ENCODE measurements at places on chromosomes 5 and 9.

DNA sequence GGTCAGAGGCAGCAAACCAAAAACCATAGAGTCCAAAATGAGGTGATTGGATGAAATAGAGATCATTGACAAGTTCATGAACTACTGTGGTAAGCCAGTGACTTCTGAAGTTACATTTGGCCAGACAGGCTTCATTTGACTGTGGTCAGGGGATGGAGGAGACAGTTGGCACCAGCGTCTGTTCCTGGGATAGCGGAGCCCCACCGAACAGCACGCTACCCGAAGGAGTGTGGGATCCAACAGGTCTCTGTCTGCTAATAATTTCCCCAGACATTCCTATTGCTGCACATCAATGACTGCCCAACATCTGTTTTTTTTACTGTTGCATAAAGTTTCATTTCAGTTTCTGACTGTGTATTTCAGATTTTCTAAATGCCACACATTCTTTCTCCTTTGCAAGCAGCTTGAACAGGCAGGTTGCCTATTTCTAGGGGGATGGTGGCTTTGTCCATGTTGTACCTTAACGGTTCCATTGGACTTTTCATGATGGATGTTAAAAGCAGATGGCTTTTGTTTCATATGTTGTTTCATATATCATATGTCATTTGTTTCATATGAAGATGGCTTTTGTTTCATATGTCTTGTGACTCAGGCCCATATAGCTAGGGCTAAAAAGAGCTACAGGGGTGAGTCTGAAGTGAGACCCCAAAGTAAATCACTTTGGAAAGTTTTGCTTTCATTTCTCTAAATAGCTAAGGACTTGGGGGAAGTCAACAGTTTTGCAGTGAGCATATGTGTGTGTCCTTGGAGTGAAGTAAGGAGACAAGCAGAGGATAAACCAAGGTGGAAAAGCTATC is 180.8 kb downstream of the GOLPH3 start:
- DNase-seq: no peak

DNA sequence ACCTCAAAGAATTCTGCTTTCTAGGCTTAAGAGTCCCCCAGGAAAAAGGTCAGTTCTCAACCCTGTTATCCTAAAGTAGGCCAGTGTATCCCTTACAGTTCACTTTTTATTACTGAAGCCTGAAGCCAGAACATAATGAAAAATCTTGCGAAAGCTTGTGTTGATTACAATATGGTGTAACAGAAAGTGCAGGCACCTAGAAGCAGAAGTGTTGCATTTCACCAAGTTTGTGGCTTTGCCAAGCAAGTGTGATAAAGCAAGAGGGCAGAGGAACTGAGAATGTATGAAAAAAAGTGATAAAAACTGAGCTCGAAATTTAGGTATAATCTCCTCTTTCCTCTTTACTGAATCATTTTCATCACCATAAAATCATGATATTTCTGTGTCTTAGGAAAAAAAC is 26.2 kb downstream of the AGTPBP1 start:
- DNase-seq: no peak

DNA sequence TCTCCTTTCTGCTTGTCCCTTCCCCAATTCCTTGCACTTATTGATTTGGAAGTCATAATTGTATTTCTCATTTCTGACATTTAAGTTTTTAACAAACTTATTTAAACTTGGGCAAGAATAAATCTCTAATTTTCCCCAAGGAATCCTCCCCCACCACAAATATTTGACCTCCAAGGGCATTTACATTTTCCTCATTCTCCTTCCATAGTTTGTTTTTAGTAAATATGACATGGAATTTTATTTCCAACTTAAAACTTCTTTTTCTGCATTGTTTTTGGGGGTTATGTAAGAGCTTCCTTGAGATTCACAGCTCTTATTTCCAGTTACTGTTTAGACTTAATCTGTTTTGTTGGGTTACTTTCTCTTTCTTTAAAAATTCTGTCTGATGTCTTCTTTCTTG is 64.9 kb downstream of the ZNF618 start:
- no peak for DNase-seq

GRCh38 chr9:107669422-107669821 is 179.9 kb upstream of the KLF4 start:
- DNase-seq: no peak

DNA sequence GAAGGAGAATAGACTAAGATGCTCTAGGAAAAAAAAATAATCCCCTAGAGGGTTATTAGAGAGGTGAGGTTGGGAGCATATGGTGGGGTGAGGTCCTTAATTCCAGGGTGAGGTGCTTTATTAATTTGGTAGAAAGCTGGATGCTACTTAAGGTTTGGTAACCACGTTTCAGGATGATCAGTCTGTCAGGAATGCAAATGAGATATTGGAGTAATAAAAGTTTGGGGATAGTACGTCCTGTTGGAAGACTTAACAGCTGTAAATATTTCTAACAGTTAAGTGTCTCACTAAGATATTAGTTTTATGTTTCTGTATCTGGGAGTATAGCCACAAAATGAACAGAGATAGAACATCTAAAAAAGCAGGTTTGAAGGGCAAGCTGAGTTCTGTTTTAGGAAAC is 578.9 kb downstream of the CETN3 start:
- no peak for DNase-seq

GRCh38 chr5:115343855-115344254 is 47.4 kb upstream of the CCDC112 start:
- no peak for DNase-seq

GRCh38 chr5:142315096-142315900 is 9.5 kb downstream of the SPRY4 start:
- no peak for DNase-seq

GRCh38 chr9:129231759-129232158 is 53.7 kb upstream of the IER5L start:
- no peak for DNase-seq

- DNase-seq: no peak
Observed at GRCh38 chr5:126015235-126016181, 407.7 kb upstream of the GRAMD2B start.

DNA sequence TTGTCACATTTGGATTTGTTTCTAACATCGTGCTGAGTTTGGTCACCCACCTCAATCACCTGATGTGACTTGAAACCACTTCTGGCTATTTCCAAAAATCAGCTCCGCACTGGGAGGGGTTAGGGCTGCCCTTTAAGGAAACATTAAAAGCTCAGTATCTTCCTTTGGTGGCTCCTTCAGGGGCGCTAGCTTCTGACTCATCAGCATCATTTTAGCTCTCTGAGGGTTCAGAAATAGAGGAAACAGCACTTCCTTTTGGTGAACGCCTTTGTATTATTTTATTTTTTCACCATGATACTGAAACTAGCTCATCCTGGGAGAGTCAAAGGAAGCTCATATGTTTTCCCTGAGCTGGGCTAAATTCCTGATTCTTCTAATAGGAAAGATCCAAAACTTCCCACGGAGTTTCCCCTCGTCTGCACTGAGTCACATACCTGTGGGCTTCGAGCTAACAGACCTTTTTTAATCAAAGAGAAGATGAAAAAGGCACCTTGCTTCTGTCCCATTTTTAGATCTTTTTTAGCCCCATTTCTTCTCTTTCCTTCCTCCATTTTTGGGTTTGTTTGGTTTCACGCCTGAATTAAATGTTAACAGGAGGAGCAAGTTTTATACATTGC is 48.2 kb downstream of the ROPN1L start:
- no peak for DNase-seq

GRCh38 chr5:107500347-107500746 is 170.4 kb downstream of the EFNA5 start:
- no peak for DNase-seq

DNA sequence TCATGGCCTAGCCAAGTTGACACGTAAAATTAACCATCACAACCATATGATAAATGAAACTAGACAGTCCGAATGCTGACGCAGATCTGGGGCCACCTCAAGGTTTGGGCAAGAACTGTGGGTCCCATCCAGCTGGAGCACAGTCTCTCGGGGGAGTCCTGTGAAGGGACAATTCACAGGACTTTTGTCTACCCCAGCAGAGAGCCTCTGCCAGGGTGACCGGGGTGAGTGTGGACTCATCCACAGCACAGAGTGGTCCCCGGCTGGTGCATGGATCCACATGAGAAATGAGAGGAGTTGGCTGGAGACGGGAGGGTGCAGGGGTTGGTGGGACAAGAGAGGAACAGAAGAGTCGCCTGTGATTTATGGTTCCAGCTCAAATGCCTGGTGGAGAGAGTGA is 17.7 kb upstream of the MED10 start:
- no peak for DNase-seq

- no peak for DNase-seq
Observed at GRCh38 chr9:127406799-127407491, 10.0 kb downstream of the SLC2A8 start.

DNA sequence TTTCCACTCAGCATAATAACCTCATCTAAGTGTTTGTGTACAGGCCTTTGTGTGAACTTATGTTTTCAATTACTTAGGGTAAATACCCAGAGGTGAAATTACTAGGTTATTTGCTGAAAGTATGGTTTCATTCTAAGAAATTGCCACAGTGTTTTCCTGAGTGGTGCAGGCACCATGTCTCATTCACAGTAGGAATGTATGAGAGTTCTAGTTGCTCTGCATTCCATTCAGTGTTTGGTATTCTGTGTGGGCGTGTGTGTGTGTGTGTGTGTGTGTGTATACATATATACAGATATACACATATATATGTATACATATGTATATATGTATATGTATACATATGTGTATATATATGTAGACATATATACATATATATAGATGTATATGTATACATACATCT is 8.8 kb upstream of the SVEP1 start:
- no peak for DNase-seq

DNA sequence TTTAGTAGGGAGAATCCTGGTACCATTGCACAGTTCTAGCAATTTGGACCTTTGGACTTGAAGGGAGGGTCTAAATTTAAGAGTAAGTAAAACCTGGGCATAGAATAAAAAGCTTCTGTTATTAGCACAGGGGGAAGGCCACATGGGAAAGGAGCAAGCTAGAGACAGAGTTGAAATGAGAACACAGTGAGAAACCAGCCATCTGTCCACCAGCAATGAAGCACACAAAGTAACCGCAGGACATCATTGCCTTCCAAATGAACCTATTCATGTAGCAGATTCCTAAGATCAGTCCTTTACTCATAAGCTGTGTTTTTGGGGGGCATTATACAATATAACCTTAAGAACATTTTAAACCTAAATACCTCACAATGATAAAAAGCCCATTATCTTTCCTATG is 407.4 kb downstream of the HCN1 start:
- no peak for DNase-seq

DNA sequence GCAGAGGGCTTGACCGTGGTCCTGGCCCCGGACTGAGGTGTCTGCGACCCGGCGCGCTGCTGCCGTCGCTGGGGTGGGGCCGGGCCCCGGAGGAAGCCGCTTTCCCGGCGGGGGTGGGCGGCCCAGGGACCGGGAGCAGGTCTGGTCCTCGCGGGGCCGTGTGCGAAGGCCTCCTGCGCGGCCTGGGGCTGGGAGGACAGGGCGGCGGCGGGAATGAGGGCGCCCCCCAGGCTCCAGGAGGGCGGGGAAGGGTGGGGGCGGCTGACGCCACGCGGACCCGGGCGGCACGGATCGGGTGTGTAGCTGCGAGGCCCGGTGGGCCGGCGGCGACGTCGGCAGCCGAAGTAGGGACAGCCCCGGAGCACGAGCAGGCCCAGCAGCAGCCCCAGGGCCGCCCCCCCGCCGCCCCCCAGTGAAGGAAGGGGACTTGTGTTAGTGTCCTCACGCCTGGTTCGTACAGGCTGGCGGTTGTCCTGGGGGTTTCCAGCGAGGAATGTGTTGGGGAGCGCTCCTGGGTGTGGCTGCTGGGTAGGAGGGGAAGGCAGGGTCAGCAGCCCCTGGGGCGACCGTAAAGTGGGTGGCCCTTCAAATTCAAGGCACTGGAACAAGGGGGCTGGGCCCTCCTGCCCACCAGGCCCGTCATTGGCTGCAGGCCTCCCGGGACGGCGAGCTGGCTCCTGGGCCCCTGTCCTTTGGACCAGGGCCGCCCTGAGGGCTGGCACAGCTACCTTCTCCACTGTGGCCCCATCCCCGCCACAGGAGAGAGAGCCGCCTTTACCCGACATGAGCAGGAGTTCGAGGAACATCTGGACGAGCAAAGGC is 597 bp upstream of the TMEM250 start:
- DNase-seq: no peak

DNA sequence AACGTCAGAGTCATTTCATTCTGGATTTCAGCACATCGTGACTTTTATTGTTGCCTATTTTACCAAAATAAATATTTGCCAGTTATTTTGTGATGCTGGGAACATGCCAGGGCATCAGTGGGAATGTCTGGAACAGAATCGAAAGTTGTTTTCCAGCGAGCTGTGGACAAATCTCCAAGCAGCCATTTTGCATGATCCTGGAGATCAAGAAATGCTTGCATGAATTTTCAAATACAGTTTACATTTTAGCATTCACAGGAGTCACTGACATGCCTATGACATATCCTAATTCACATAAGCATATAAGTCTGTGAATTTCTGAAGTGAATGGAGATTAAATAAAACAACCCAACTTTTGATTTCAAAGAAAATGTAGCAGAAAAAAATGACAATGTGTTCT is 119.4 kb downstream of the VCAN start:
- no peak for DNase-seq

GRCh38 chr9:29816954-29817703 is 2243.8 kb upstream of the C9orf72 start:
- no peak for DNase-seq

DNA sequence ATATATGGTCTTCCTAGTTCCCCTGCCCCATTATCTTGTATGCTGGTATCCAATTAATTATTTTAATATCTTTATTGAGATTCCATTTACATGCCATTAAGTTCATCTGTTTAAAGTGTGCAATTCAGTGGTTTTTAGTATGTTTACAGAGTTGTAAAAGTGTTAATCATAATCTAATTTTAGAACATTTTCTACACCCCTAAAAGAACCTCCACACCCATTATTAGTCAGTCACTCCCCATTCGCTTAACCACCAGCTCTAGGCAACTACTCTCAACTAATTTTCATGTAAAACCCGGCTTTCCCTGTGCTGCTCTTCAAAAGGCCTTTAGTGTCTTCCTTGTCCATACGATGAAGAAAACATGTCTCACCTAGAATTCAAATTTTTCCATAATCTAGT is 20.8 kb upstream of the CAVIN4 start:
- no peak for DNase-seq

- no peak for DNase-seq
Observed at GRCh38 chr5:102874054-102874453, 118.9 kb downstream of the PAM start.

DNA sequence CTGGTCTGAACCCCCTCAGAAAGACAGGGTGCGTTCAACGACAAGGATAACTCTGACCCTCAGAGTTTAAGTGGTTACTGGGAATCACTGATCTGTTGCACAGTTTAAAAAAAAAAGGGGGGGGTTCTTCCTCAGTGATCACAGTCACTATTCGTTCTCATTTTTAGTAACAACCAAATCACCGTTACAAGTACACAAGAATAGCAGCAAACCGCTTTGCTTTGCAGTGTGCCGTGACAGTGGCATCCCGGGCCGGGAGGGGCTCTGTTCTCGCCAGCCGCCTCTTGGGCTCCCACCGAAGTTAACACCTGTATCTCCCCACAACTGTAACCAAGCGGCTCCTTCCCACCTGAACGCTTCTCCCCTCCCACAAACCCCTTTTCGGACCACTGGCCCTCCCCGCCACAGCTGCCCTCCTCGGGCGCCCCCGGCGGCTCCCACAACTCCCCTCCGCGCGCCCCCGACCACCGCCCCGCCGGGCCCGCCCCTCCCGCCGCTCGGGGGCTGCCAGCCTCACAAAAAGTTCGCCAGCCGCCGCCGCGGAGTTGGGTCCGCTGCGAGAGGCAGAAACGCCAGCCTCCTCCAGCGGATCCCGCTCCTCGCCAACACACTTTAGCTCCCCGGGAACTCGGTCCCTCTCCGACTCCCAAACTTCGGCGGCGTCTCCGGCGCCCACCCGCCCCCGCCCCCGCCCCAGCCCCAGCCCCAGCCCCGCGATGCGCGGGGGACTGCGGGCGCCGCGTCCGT is 1.2 kb downstream of the SSBP2 start:
- no peak for DNase-seq

Data from pulmonary artery endothelial cell (primary cell).